ENCODE measurements at places on chromosomes 4 and X.
A peak's percentile ranks its signal among the peaks of the same experiment; 100 is the strongest.

GRCh38 chrX:94901849-94902248, 1227.8 kb downstream of the FAM133A start:
- no peak for DNase-seq

GRCh38 chr4:189940178-189941004, at the start of gene FRG1:
TSS of gene FRG1 (plus strand) at chr4:189940872. CDS start at chr4:189941010, 138 bp downstream.
- peak; percentile 96 for DNase-seq

DNA sequence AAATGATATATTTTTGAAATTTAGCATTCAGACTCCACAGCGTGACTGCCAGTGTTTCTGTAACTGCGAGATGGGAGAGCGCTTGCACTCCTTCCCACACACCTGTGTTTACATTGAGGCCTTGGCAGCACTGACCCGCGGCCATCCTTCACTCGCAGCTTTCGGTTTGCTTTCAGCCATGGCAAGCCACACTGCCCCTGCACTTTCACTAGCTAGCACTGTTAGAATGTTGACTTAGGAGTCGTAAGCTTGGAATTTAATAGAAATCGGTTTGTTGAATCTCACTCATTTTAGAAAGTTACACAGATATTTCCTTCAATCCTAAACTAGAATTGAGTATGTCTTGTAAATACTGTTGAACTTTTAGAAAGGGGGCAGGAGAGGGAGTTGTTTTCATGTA, 136.2 kb downstream of the CFAP299 start:
- DNase-seq, result no peak

DNA sequence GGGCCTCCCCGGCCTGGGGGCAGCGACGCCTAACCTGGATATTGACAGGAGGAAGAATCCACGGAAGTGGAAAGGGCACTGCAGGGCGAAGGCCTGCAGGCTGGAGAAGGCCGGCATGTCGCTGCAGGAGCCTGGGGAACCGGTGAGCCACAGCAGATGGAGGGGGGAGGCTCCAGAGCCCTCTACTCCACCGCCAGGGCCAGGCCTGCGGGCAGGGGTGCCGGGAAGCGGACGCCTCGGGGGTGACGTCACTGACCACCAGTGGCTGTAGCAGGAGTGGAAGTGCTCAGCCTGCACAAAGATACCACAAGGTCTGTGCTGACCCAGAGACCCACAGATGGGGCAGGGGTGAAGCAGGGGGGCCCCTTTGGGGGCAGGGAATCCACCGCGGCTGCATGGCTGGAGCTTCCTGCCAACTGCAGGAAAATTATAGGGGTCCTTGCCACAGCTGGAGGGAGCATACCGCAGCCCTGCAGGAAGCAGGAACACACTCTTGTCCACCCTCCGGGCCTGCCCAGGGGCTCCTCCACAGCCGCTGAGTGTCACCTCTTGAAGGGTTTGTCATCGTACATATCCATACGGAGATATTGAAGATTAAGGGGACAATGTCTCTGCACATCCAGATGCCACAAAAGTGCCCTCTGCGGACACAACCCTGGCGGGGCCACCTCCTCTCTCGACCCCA, 7.6 kb upstream of the HTRA3 start:
- no peak for DNase-seq

GRCh38 chrX:139647597-139647996, 60.4 kb downstream of the MCF2 start:
- no peak for DNase-seq
